ENCODE measurements at places on chromosomes 13 and 19.

GRCh38 chr13:59746291-59746962 is 417.3 kb downstream of the DIAPH3 start:
- no peak for DNase-seq

GRCh38 chr13:113537909-113538688 is 46.5 kb upstream of the TFDP1 start:
- DNase-seq = no peak

DNA sequence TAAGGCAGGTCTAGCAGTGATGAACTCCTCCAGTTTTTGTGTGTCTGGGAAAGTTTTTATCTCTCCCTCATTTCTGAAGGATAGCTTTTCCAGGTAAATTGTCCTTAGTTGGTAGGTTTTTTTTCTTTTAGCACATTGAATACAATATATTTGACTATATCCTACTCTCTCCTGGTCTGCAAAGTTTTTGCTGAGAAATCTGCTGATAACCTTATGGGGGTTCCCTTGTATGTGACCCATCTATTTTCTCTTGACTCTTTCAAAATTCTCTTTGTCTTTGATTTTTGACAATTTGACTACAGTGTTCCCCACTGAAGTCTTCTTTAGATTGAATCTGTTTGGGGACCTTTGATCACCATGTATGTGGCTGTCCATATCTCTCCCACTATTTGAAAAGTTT is 42.6 kb upstream of the ZNF507 start:
- DNase-seq = no peak

DNA sequence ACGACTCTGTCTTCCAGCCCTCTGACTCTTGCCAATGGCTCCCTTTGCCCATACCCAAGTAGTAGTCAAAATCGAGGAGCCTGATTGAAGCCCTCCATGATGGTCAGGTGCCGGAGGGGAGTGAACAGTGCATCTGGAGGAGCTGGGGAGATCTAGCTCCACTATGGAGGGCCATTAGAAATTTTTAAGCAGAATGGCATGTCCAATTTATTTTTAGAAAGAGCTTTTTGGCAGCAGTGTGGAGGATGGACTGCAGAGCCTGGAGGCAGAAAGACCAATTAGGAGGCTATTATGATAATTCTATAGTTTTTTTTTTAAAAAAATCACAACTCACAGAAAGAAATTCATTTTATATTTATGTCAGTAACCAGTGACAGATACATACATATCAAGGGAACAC is 92.7 kb upstream of the SLC7A1 start:
- no peak for DNase-seq

- peak; percentile 27 for DNase-seq
Measured at GRCh38 chr13:95644601-95645052, at the start of gene DZIP1. Gene DZIP1, minus strand, starts transcription at chr13:95644706. Its CDS starts 2,677 bp downstream, at chr13:95642029.
